Left renal cortex interstitium (tissue), 4 donors: ENCODE measurements at places on chromosomes 12 and 14. TPM values are rescaled to one million over a fixed set of nuclear protein-coding genes. Genes with fewer than 3 reads are reported as not detected.

DNA sequence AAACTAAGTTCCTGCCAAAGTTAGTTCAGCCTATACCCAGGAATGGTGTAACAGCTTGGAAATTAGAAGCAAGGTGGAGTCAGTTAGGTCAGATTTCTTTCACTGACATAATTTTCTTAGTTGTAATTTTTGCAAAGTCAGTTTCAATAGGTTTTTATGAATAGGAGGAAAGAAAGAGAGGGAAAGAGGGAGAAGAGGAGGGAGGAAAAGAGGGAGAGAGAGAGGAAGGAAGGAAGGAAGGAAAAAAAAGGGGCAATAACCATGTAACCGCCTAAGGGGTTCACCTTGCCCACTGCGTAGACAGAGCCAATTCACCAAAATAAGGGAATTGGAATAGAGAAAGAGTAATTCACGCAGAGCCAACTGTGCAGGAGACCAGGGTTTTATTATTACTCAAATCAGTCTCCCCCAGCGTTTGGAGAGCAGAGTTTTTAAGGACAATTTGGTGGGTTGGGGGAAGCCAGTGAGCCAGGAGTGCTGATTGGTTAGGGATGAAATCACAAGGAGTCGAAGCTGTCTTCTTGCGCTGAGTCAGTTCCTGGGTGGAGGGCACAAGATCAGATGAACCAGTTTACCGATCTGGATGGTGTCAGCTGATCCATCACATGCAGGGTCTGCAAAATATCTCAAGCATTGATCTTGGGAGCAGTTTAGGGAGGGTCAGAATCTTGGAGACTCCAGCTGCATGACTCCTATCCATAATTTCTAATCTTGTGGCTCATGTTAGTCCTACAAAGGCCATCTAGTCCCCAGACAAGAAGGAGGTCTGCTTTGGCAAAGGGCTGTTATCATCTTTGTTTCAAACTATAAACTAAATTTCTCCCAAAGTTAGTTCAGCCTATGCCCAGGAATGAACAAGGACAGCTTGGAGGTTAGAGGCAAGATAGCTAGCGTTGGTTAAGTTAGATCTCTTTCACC is 126.0 kb upstream of the AMIGO2 start:
- no peak for DNase-seq

NXPH4 gene
- 2.2 TPM for polyA plus RNA-seq

FIGNL2 gene
- 7.1 TPM for polyA plus RNA-seq

OR6C4 gene
- not detected for polyA plus RNA-seq

DNA sequence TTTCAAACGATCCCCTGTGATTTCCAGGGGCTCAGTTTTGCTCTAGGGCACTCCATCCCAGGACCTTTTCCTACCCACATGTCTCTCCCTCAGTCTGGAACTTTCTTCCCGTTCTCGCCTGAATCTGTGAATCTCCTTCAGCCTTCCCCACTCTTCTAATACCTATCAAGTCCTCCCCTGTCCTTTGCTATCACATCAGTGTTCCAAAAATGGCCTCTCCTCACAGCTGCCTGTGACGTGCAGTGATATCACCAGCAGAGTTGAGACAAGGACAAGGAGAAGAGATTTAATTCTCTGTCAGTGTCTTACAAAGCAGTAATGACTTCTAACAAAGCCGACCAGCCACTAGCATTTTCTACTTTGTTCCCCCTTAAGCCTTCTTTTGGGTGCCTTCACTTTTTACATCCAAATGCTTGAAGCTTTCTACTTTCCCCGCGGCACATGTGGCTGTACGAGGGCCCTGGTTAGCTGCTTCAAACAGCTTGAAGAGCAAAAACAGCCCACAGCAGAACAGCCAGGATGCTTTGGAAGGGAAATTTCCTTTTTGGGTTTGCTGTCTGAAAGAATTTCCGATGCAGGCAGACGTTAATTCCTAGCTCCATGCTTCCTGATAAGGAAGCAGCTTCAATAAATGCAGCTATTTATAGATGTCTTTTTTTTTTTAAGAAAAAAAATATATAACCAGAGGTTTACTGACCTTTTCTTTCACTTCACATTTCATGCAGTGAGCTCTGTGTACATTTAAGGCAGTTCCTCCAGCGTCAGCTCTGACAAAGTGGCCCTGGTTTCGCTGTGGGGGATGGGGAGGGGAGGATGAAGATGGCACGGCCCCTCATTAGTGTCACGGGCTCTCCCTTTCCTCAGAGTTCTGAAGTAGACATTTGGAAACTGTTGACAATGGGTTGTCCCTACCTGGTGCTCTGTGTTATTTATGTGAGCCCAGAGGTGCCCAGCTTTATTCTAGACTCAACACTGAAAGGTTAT is 109.3 kb downstream of the ETV6 start:
- DNase-seq = peak; percentile 34

GRCh38 chr12:6333566-6333965 is 8.3 kb downstream of the TNFRSF1A start:
- DNase-seq = no peak
